ENCODE measurements at places on chromosomes 3 and 15.

- DNase-seq: no peak
Measured at GRCh38 chr15:100189319-100189718, 152.5 kb downstream of the ADAMTS17 start.

GRCh38 chr3:65507437-65507836 is 531.3 kb downstream of the MAGI1 start:
- DNase-seq: no peak

GRCh38 chr15:101288905-101289513 is 6.0 kb downstream of the SNRPA1 start:
- DNase-seq: no peak

DNA sequence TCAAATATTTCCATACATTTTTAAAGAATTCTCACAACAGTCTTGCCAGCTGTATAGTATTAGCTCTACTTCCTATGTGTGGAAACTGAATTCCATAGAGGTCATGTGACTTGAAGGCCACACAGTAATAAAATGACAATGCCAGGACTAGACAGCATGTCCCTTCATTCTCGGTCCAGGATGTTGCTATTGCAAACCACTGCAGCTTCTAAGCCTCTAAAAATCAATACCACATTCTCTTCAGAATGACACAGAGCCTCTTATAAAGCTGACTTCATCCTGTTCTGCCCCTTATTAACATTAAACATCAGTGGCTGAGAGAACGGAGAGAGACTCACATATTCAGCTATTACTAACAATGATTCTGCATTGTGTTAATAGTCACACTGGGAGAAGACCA is 240.3 kb upstream of the PEX5L start:
- no peak for DNase-seq

Data from AG09309 (cell line).